NCI-H524 (cell line): ENCODE measurements at places on chromosomes 7 and 10.

GRCh38 chr10:22832066-22832602, 95.7 kb upstream of the ARMC3 start:
- no peak for DNase-seq

- no peak for DNase-seq
These were observed 61.5 kb downstream of the DGKB start for GRCh38 chr7:14841086-14841485.

GRCh38 chr10:34489973-34490745, 324.9 kb downstream of the PARD3 start:
- no peak for DNase-seq

DNA sequence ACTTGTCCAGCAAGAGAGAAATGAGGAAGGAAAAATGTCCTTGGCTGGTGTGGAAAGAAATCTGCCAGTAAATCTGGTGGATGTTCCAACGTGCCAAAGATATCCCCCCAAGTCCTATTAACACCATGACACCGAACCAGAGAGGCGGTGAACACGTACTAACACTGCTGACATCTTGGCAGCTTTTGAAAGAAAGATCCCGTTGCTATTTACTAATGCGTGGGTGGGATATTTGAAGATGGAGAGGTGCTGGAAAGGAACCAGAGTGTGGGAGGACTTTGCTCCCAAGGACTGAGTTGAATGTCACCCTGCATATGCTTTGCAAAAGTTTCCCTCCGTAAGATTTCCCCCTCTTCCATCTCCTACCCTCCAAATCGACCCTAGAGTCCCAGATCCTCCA, 7.9 kb downstream of the CCDC3 start:
- no peak for DNase-seq

DNA sequence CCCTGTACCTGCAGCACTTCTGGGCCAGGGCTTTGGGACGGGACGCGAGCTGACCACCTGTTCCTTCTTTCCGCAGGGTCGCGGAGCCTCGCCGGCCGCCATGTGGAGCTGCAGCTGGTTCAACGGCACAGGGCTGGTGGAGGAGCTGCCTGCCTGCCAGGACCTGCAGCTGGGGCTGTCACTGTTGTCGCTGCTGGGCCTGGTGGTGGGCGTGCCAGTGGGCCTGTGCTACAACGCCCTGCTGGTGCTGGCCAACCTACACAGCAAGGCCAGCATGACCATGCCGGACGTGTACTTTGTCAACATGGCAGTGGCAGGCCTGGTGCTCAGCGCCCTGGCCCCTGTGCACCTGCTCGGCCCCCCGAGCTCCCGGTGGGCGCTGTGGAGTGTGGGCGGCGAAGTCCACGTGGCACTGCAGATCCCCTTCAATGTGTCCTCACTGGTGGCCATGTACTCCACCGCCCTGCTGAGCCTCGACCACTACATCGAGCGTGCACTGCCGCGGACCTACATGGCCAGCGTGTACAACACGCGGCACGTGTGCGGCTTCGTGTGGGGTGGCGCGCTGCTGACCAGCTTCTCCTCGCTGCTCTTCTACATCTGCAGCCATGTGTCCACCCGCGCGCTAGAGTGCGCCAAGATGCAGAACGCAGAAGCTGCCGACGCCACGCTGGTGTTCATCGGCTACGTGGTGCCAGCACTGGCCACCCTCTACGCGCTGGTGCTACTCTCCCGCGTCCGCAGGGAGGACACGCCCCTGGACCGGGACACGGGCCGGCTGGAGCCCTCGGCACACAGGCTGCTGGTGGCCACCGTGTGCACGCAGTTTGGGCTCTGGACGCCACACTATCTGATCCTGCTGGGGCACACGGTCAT, 13.3 kb downstream of the GPR146 start:
- DNase-seq: no peak

GRCh38 chr10:14742815-14743214, 31.9 kb downstream of the FAM107B start:
- DNase-seq: no peak

DNA sequence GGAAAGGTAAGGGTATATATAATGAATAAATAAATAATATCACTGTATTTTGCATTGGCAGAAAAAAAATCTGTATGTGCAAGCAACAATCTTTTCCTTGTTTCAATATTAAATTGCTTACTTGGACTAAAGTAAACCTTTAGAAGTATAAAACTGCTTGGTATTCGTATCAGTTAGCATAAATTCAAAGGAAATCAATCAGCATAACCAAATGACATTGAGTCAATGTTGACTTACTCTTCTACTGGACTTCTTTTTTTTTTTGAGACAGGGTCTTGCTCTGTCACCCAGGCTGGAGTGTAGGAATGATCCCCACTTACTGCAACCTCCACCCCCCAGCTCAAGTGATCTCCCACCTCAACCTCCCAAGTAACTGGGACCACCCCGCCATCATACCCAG, 42.3 kb upstream of the KMT2C start:
- no peak for DNase-seq

- no peak for DNase-seq
These were observed 44.3 kb upstream of the PDCD4 start for GRCh38 chr10:110827410-110827809.

DNA sequence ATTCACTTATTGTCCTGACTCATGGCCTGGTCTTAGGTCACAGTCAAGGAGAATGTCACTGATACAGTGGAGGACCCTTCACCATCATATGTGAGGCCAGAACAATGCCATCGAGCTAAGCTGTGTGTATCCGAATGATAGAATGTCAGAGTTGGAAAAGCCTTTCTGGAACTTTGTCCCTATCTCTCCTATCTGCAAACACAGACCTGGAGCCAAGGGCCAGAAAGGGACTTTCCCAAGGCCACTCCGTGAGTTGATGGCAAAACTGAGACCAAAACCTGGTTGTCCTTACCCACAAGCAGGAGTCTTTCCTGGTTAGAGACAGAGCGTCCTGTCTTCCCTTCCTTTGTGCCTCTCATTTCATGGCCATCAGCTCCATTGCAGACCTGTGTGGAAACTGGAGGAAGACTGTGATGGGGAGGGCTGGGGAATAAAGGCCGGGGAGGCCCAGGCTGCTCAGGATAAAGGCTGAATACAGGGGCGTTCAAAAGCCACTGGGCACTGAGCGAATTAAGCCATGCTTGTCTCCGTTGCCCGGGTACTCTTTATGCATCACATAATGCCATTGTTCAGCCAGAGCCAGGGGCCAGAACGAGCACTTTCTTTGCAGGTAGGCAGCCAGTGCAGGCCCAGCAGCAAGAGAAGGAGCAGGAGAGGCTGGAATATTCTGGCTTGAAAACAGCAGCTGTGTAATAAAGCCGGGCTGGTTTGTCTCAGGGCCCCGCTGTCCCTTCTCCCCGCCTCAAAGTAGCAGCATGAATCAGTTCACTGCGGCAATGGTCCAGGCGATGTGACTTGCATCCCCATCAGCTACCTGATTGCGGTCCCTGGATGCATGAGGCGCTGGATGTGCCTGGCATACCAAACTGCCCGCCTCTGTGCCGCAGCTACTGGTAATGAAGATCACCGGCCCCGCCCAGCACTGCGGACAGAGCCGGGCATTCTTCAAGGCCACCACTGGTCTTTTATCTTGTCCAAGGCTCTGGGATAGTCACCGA, 143.0 kb downstream of the RPS24 start:
- DNase-seq: no peak

- no peak for DNase-seq
These were observed 6.4 kb upstream of the NDST2 start for GRCh38 chr10:73817826-73818225.

GRCh38 chr7:88429382-88429781, 122.7 kb upstream of the STEAP4 start:
- DNase-seq: no peak

DNA sequence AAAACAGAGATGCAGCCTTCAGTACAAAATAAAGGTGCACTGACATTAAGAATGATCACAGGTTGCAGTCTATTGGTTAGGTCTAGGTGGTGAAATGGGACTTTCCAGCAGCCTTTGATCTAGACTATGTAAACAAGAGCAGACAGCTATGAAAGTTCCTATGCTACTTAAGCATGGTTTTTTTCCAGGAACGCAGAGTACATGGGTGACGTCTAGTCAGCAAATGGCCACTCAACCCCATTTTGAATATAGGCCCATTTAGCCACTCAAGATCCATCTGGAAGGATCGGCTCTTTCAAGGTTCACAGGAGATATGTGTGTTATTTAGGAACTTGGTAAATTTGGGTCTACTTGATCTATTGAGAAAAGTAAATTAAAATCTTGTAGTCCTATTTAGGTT, 1424.6 kb upstream of the LRRTM3 start:
- DNase-seq: no peak

DNA sequence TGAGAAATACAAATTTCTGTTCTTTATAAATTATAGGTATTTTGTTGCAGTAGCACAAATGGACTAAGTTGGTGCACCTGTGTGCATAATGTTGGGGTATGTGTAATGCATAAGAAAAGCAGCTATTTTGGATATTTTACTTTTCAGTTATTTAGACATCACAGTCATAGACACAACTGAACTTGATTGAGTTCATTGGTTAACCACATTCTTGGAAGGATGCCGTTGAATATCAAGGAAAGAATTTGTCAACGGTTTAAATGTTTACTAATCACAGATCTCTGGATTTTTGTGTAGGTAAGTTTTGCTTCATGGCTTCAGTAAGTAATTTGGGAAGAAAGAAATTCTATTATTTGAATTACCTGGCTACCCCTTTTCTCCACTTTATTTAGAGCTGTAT, 4.1 kb downstream of the OTUD1 start:
- no peak for DNase-seq

- DNase-seq: no peak
These were observed 42.3 kb downstream of the ANTXRL start for GRCh38 chr10:46328853-46329689.

DNA sequence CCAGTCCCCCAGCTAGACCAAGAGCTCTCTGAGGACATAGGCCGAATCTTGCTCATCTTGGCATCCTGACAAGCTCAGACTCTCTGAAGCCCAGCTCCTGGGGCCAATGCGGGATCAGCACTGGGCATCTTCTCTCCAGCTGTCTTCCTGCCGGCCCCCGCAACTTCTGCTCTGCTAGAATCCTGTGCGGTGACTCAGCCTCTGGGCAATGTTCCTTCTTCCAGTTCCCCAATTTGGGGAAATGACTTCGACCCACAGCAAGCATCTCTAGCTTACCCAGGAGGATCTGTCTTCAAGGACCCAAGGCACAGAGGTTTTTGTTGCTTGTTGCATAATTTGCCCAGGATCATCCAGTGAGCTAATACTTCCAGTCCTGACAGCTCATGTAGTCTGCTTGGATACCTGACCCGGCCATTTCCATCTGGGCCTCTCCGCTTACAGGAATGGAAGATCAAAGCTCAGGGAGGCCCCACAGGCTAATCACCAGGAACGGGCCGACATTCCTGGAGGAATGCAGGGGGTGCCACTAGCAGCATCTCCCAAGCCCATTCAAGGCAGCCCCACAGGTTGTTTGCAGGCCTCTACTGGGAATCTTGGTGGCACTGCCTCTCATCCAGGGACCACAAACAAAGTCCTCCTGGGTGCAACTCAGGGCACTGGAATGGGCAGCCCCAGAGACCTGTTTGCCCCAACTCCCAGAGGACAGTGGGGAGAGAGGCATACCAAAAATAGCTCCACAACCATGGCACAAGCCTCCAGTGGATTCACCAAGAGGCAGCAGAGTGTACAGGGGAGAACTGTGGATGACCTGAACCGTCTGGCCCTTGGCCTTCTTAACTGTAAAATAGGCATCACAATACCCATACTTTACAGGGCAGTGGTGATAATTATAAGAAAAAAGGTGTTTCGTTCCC, 151.9 kb downstream of the NEURL1 start:
- DNase-seq: no peak

- DNase-seq: peak; percentile 47
These were observed 32.2 kb upstream of the TMEM72 start for GRCh38 chr10:44878706-44879530.

GRCh38 chr10:53135213-53135896, 362.8 kb upstream of the MBL2 start:
- DNase-seq: no peak

GRCh38 chr10:109866168-109866994, 56.9 kb downstream of the XPNPEP1 start:
- DNase-seq: no peak

DNA sequence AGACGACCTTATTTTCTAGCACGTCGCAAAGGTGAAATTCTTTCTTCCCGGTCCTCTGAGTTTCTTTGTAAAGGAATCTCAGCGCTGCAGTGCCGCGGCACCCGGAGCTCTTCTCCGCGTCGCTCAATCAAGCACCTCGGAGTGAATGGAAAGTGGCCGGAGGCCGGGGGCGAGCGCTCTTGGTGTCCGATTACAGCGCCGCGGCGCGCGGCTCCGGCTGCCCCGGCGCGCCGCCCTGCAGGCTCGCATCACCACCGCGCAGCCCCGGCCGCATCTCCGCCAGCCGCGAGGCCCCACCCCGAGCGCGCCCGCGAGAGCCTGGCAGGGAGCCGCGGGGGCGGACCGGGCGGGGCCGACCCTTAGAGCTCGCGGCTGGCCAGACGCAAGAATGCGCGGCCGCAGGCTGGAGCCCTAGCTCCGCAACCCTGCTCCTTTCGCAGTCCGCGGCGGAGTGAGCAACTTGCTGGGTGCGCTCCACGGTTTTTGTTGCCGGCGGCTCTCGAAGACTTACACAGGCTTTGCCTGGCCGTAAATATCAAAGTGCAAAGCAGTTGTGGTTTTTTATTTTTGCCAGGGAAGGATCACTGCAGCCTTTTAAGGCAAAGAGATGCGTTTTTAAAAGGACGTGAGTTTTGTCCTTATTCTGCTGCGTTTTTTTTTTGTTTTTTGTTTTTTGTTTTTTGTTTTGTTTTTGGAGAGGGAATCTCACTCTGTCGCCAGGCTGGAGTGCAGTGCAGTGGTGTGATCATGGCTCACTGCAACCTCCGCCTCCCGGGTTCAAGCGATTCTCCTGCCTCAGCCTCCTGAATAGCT, at the start of gene SEMA3C:
Gene SEMA3C, minus strand, starts transcription at position 143 of the 813 bp plus-strand sequence. CDS start 2,270 bp downstream, outside the sequence.
- DNase-seq: peak; percentile 41

DNA sequence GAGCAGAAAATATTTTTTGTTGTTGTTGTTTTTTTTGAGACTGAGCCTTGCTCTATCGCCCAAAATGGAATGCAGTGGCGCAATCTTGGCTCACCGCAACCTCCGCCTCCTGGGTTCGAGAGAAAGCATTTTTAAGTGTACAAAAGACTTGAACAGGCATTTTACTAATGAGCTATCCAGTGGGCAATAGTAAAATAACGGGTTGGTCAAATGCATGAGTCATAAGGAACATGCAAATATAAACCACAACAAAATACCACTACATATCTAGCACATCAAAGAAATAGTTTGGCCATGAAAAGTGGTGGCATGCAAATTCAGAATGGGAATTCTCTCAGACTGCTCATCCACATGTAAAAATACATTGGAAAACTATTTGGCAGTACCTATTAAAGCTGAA, 71.7 kb upstream of the TMEM106B start:
- DNase-seq: no peak

- peak; percentile 17 for DNase-seq
These were observed 3.1 kb upstream of the HOXA4 start for GRCh38 chr7:27133409-27134231.

- no peak for DNase-seq
These were observed 431.8 kb upstream of the MGMT start for GRCh38 chr10:129035052-129035827.

- DNase-seq: no peak
These were observed 119.1 kb upstream of the KMT2E start for GRCh38 chr7:104894726-104895521.
